Thoracic aorta endothelial cell (primary cell): ENCODE measurements at places on chromosomes 3 and 15. TPM values are rescaled to one million over a fixed set of nuclear protein-coding genes. Genes with fewer than 3 reads are reported as not detected.

Gene TLR9
- total RNA-seq = under 0.01 TPM in 1 of 2 replicates, not detected in the other

Gene SCG5
- 0.29 and 0.66 TPM in 2 replicates for total RNA-seq

Gene EXD1
- total RNA-seq = not detected in 2 replicates

Gene WDR93
- 0.13 TPM in 1 of 2 replicates, not detected in the other for total RNA-seq

Gene CFAP100
- total RNA-seq = not detected in 2 replicates

Gene STRA6
- not detected in 2 replicates for total RNA-seq

Gene PDZRN3
- total RNA-seq = 0.07 TPM in 1 of 2 replicates, not detected in the other

Gene CD200
- 2.9 and 4.9 TPM in 2 replicates for total RNA-seq

Gene CHST13
- total RNA-seq = not detected in 2 replicates

Gene HHLA2
- total RNA-seq = not detected in 2 replicates

Gene PLOD2
- 335 and 431 TPM in 2 replicates for total RNA-seq

Gene ZBTB47
- 10.0 and 11.6 TPM in 2 replicates for total RNA-seq
